Activated T-cell treated with anti-CD3 and anti-CD28 coated beads, Interleukin-2, amount 50 U/mL, for 24 hours (primary cell): ENCODE measurements at places on chromosomes 16 and 17.

DNA sequence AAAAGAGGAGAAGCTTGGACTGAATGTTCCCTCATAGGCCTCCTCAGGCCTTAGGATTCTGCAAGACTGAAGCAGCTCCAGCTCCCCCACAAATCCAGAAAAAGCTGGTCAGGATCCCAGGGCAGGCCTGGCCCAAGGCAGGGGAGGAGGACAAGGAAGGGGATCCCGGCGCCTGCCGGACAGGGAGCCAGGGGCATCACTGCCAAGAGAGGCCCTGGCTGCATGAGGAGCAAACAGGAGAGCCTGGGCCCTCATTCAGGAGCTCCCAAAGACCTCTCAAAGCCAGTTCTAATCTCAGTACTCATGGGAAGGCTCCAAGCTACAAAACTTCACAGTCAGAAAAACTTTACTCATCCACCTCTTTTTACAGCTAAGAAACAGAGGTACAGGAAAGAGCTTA is 67.3 kb downstream of the ZNF423 start:
- DNase-seq = no peak

GRCh38 chr17:17060001-17060922 is 18.0 kb downstream of the MPRIP start:
- peak; percentile 21 for DNase-seq

- peak; percentile 65 for DNase-seq
Measured at GRCh38 chr17:17750881-17751280, 69.6 kb downstream of the RAI1 start.

DNA sequence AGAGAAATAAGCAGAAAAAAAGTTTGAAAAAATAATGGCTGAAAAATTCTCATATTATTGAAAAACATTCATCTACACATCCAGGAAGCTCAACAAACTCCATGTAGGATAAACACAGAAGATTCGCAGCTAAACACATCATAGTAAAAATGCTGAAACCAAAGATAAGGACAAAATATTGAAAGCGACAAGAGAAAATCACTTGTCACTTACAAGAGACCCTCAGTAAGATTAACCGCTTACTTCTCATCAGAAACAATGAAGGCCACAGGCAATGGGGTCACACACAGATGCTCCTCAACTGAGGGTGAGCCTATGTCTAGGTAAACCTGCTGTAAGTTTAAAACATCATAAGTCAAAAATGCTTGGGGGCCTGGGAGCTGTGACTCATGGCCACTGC is 38.1 kb upstream of the METRNL start:
- DNase-seq = peak; percentile 17

- no peak for DNase-seq
Measured at GRCh38 chr17:55177159-55177854, 87.5 kb upstream of the HLF start.

- peak; percentile 70 for DNase-seq
Measured at GRCh38 chr17:36849871-36850348, 87.4 kb upstream of the LHX1 start.

DNA sequence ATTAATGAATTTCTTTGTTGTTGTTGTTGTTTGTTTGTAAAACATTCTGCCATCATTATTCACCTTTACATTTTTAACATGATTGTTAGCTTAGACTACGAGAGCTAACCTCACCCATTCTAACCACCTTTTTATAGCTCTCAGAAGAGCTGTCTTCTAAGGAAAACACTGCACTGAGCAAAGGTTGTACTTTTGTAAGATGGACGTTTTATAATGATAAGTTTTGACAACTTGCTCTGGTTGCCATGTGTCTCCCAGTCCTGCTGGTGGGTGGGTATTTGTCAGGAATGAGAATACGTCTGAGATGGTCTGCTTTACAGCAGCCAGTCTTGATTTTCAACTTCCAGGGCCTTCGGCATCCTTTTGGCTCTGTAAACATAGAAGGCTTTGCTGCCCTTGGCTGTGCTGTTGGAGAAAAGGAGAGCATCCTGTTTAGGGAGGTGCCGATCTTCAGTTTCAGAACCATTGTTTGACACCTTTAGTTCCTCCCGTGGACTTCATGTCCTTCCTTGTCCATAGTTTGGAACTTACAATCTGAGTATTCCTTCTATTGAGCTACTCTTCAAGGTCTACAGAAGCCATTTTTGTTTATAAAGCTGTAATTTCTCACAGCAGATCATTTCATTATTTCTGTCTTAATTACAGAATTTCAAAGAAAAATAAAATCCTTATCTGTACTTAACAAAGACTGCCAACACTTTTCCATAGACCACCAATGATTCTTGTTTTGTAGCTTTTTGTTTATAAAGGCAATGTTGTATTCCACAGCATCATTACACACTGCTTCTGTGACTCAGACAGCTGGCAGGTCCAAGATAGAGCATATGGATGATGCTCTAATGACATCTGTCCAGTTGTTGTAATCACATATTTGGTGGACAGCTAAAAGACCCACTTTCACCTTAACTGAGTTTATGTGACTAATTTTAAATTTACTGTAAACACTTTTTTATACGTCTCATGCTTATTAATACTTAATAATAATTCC is 270.1 kb upstream of the TBX2 start:
- no peak for DNase-seq

- no peak for DNase-seq
Measured at GRCh38 chr17:37174205-37174604, 201.6 kb upstream of the C17orf78 start.

DNA sequence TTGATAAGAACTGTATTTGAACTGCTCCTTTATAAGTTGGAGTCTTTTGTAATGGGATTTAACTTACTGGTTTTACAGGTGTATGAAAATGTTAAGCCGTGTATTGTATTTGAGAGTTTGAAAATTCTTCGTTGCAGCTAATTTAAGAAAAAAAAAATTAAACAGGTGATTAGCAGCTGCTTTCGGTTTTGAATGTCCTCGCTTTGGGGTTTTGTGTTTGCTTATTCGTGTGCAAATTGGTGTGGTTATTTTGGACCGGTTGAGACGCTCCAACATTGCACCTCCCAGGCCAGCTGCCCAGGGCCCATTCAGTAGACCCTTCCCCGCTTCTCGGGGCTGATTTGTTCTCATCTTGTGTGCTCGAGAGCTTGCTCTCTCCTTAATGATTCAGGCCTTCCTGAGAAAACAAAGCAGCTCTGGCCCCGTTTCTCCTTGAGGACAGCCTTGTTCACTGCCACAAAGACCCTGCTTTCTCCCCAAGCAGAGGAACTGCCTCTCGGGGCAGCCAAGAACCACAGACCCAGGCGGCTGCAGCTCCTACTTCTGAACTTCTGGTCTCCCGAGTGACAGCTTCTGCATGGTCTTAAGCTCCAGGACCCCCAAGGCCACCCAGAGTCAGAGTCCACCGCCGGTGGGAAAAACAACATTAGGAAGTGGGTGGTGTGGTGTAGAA is 100.5 kb downstream of the MSI2 start:
- DNase-seq = peak; percentile 29

DNA sequence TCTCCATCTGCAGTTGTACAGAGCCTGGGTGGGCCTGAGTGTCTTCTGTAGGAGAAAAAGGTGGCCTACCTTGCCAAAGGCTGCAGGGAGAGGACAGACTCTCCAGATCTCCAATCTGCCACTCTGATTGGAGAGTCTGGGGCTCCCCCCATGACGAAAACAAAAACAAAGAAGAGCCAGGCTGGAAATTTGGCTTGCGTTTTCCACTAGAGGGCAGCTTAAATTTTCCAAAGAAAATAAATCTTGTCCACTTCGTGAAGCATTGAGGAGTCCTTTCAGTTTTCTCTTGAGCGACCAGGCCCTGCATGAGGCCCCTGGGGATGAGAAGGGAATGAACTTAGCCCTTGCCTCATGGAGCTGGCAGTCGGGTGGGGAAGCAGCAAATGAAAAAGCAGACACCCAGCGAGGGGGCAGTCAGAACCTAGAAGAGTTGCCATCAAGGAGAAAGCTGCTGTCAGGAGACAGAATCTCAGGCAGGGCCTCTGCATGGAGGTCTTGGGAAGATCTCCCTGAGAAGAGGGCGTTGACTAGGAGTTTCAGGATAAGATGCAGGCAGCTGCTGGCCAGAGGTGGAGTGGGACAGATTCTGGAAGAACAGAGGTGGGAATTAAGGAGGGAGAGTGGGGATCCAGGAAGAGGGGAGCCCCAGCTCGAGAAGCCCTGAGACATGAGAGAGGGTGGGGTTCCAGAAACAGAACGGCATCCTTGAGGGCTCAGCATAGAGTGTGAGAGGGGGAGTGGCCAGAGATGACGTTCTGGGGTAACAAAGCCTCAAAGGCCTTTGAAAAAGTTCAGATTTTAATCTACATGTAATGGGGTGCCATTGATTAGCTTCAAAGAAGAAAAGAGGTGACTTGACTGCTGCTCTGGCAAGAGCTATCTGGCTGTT is 8.4 kb upstream of the SHCBP1 start:
- no peak for DNase-seq

DNA sequence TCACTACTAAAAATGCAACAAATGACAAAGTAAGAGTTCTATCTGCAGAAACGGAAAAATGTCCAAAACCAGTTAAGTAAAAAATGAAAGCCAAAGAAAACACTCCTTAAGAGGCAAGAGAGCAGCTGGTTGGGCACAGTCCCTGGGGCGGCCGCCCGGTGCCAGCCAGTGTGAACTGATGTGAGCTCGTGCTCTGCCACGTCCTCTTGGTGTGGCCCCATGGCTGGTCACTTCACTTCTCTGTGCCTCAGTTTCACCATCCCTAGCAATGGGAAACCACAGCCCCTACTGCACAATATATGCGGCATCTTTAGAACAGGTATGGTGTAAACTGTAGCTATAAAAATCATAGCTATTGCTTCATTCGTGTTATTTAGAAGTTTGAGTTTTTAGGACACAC is 21.2 kb downstream of the USP36 start:
- DNase-seq = no peak

DNA sequence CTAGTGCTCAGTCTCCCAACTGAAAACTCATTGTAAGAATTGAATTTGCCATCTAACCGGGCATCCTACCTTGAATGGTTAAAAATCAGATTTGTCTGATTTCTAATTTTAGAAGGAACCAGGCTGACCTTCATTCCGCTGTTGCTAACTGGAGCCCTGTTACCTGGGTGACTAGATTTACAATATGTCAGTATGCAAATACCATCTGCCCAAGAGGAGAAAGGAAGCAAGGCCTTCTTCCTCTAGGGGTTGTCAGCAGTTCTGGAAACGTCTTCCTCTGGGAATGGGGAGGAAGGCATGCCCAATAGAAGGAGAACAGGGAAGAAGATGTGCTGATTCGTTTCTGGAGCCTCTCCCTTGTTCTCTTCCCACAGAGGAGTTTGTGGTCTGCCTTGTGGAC is 137.9 kb downstream of the PITPNC1 start:
- no peak for DNase-seq

DNA sequence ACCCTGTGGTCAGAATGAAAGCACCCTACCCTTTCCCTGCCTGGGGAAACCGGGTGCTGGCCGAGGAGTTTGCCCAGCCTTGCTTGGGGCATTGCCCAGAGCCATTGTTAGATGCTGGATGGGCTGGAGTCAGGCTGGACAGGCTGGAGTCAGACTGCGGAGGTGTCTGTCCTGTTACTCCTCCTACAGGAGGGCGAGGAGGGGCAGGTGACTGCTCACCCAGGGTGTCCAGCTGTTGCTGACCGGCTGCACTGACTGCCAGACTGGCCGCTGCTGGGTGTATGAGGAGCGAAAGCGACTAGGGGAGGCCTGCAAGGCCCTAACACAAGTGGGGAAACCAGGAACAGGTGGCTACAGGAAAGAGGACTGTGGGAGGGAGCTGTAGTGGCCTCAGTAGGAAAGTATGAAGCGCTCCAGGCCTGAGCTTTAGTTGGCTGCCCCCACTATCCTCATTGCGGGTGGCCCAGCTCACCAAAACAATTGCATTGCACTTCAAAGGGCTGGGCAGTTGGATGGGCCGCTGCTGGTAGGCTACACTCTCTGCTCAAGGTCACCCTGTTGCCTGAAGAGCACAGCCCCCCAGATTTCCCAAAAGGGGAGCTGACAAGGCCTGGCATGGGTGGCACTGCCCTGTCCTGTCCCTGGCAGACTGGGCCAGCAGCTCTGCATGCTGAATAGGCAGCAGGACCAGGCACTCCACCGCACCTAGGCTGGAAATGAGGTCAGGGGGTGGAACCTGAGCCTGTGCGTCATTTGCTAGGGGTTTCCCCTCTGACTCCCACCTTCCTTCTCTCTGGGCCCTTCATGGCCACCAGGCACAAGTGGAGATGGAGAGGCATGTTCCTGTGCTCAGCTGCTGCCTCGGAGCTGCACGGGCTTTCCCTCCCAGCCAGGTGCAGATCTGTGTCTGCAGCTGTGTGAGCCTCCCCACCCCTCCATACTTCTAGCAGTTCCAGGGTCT is 18.4 kb downstream of the LDHD start:
- DNase-seq = peak; percentile 81

GRCh38 chr16:27272076-27272475 is 3.5 kb upstream of the NSMCE1 start:
- no peak for DNase-seq

DNA sequence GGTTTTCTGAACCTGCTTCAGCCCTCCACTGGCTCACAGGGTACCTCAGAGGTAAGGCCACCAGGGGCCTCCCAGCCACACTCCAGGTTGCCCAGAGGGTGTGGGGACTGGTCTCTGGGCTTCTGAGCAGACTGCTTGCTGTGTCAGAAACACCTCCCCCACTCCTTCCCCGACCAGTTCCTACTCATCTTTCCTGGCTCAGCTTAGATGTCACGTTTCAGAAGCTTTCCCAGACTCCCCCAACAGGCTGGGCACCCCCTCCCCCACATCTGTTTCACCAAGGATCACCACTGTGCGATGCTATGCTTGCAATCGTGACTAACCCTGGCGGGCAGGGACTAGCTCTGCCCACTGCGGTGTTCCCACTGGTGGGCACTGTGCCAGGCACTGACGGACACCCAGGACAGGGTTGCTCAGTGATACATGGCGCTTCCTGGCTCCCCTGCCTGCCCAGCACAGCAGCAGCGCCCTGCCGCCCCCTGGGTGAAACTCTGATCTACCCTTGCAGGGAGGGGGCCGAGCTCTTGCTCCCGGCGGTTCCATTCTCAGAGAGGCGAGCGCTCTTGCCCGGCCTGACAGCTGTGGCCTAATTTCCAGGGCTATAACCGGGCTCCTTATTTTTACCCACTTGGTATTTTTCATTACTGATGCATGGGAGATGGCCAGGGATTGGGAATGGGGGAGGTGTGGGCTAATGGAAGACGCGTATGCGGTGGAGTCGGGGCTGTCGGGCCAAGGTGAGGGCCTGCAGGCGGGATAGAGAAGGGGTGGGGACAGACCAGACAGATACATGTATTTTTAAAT is 29.4 kb upstream of the MTSS2 start:
- DNase-seq = no peak

DNA sequence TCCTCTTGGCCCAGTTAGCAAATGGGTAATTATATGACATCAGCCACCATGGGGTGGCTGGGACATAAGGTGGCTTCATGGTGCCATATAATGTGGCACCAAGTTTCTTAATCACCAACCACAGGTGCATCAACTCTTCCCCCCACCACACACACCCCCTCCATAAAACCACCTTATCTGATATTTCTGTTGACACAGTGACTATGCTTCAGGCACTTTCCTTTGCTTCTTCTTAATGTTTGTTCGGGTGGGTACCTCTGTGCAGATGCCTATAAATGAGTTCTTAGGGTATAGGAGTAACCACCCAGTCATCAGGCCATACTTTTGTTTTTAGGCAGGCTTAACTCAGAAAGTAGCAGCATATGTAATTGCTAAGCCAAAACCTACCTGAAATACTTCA is 29.5 kb downstream of the RNF43 start:
- DNase-seq = no peak
